Astrocyte (in vitro differentiated cells and primary cell): ENCODE measurements at places on chromosomes 5 and 9. TPM values are rescaled to one million over a fixed set of nuclear protein-coding genes. Genes with fewer than 3 reads are reported as not detected.

DNA sequence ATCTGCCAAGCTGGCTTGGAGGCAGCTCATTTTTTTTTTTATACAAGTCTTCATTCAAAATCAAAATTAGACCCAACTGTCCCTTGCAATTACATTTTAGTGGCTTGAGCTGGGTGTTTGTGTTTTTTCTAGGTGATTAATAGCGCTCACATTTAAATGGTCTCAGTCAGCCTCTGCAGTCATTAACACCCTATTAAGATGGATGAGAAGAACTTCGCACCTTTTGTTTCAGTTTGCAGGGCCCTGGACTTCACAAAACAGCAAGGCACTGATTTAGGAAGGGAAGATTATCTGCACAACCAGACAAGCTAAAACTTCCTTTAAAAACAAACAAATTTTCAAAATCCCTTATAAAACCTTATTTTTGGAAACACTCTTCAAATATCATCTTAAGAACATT is 374.8 kb downstream of the EFNA5 start:
- no peaks in the 10 kb centered on the region for H3K36me3 ChIP-seq
- no peaks in the 10 kb centered on the region for H3K4me1 ChIP-seq
- H3K27me3 ChIP-seq = no peaks in the 10 kb centered on the region

GRCh38 chr5:137022043-137022442 is 477.1 kb downstream of the SPOCK1 start:
- no peak overlapping the region for H3K4me3 ChIP-seq
- no peaks in the 10 kb centered on the region for H3K27me3 ChIP-seq
- peaks cover 6% of the 10 kb centered on the region for H3K4me1 ChIP-seq
- no peak overlapping the region for H3K27ac ChIP-seq

GRCh38 chr9:131787838-131788237 is 48.0 kb upstream of the RAPGEF1 start:
- H3K27ac ChIP-seq = no peak overlapping the region
- no peaks in the 10 kb centered on the region for H3K36me3 ChIP-seq
- no peaks in the 10 kb centered on the region for H3K4me1 ChIP-seq
- H3K27me3 ChIP-seq = peaks cover 51% of the 10 kb centered on the region
- no peak overlapping the region for H3K4me3 ChIP-seq

DNA sequence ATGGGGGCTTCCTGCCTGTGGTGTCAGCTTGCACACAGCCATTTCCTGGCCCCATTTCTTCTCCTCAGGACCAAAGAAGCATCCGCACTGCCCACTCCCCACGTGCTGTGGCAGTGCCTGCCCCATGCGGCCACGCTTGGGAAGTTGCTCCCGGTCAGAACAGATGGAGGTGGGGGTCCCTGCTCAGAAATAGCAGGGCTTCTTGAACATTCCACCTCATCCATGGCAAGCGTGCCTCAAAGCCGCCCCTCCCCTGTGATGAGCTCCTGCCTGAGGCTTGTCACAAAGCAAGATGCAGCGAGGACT is 238.2 kb downstream of the SYK start:
- no peaks in the 10 kb centered on the region for H3K27me3 ChIP-seq
- H3K4me1 ChIP-seq = peaks cover 17% of the 10 kb centered on the region
- no peak overlapping the region for H3K27ac ChIP-seq
- H3K4me3 ChIP-seq = no peak overlapping the region

GRCh38 chr9:110935829-110936228 is 102.4 kb downstream of the LPAR1 start:
- no peaks in the 10 kb centered on the region for H3K36me3 ChIP-seq
- peaks cover 10% of the 10 kb centered on the region for H3K4me1 ChIP-seq
- H3K4me3 ChIP-seq = no peak overlapping the region
- DNase-seq = no peak
- no peak overlapping the region for H3K27ac ChIP-seq
- H3K27me3 ChIP-seq = no peaks in the 10 kb centered on the region

DNA sequence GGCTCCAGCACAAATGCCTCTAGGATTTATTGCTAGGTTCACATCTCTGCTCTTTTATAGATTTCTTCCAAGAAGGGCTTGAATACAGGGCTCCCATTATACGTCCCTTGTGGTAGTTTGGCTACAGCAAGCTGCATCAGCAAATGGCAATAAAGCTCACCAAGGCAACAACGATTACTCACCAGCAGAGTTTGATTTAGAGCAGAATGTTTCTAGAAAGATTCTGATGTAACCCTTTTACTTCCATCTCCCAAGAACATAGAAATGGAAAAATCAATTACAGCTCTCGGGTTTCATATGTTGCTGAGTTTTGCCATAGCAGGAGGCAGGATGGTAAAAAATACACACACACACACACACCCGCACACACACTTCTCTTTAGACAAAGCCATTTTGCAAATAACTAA is 124.2 kb upstream of the TNPO1 start:
- H3K27ac ChIP-seq = no peak overlapping the region
- H3K4me3 ChIP-seq = no peak overlapping the region
- no peaks in the 10 kb centered on the region for H3K4me1 ChIP-seq
- H3K36me3 ChIP-seq = no peaks in the 10 kb centered on the region

DNA sequence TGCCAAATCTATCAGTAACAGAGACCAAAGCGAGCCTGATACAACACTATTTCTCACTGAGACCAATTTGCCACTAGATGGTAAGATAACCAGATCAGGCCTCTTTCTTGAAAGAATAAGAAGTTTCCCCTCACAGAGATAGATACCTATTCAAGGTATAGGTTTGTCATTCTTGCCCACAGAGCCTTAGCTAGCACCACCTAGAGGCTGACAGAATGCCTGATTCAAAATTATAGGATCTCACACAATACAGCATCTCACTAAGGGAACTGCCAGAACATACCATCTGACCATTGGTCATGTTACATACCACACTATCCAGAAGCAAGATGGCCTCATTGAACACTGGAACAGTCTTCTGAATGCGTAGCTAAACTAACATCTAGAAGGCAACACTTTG is 166.6 kb upstream of the HCN1 start:
- no peak overlapping the region for H3K4me3 ChIP-seq
- no peak for DNase-seq
- H3K36me3 ChIP-seq = no peaks in the 10 kb centered on the region
- H3K4me1 ChIP-seq = no peaks in the 10 kb centered on the region
- no peak overlapping the region for H3K27ac ChIP-seq
- no peaks in the 10 kb centered on the region for H3K27me3 ChIP-seq

- no peaks in the 10 kb centered on the region for H3K27me3 ChIP-seq
- DNase-seq = no peak
- H3K36me3 ChIP-seq = no peaks in the 10 kb centered on the region
Observed at GRCh38 chr5:144522698-144523097, 352.0 kb downstream of the KCTD16 start.

- H3K4me3 ChIP-seq = peak overlapping the region; percentile 82
- H3K27me3 ChIP-seq = no peaks in the 10 kb centered on the region
- DNase-seq = peak; percentile 54
- H3K36me3 ChIP-seq = no peaks in the 10 kb centered on the region
Observed at GRCh38 chr9:75088646-75089372, 495 bp downstream of the OSTF1 start.

DNA sequence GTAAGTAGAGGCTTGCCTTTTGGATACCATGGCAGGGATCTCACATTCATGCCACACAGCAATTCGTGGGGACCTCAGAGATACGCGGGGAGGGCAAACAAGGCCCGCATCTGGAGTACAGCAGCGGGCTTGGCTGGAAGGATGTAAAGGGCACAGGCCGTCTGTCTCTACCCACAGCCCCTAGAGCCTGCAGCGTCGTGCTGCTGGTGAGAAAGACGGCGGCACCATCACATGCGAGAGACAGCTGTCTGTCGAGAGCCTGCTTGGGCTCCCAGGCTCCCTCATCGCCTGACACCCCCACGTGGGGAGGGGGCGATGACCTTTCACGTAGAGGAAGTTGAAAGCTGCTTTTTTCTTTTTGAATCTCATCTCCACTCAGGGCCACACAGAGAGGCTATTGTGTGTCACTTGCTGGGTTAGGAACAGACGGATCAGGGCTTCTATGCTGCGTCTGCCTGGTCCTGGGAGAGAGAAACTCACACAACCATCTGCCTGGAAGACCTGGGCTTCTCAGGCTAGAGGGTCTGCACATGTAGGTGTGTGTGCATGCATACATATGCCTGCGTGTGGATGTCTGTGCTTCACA is 134.6 kb upstream of the PPP1R26 start:
- no peaks in the 10 kb centered on the region for H3K27me3 ChIP-seq
- H3K4me3 ChIP-seq = no peak overlapping the region
- no peak overlapping the region for H3K27ac ChIP-seq
- H3K4me1 ChIP-seq = no peaks in the 10 kb centered on the region
- DNase-seq = no peak

DNA sequence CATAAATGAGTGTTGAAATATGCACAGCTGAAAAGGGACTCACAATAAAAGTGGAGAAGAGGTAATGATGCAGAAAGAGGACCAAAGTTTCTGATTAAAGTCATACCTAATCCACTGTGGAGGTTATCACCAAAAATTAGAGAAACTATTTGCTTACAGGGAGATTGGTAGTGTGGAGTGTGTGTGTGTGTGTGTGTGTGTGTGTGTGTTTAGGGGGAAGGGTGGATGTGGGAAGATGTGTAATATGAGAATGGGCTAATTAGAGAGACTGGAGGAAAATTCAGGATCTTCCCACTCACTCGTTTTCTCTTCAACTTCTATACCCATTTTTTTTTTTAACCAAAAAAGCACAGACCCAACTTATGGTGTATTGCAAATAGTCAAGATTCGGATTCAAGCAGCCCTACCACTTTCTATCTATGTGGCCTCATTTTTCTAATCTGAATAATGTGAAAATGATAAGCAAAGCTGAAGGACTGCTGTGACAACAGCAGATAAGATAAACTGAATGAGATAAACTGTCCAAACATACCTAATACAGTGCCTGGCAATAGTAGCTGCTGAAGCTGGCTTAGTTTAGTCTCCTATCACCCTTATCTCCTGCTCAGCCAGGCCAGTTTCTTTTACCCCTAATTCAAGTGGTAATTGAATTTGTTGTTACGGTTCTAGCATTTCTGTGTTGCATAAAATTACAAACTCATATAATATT is 501.1 kb downstream of the KDM4C start:
- H3K27me3 ChIP-seq = no peaks in the 10 kb centered on the region
- DNase-seq = no peak
- H3K4me3 ChIP-seq = no peak overlapping the region
- H3K4me1 ChIP-seq = no peaks in the 10 kb centered on the region
- H3K36me3 ChIP-seq = no peaks in the 10 kb centered on the region
- H3K27ac ChIP-seq = no peak overlapping the region

DNA sequence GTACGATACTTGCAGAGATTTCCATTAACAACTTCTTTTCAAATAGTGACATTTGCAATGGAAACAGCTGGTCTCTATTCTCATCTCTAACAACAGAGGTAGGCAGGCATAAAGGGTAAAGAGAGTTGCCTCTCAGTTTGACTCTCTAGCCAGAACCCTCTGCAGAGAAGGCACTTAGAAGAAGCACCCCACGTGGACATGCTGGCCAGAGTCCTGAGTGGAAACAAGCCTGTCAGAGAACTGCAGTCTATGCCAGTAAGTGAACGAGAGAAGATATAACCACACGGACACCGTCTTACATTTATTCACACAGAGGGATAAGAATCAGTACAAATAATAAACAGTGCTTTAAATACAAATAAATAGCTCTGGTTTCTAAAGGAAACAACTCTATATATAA is 11.0 kb upstream of the LHX6 start:
- no peaks in the 10 kb centered on the region for H3K4me1 ChIP-seq
- DNase-seq = no peak
- H3K4me3 ChIP-seq = no peak overlapping the region
- peaks cover 35% of the 10 kb centered on the region for H3K36me3 ChIP-seq
- no peak overlapping the region for H3K27ac ChIP-seq

- H3K27me3 ChIP-seq = no peaks in the 10 kb centered on the region
- H3K36me3 ChIP-seq = no peaks in the 10 kb centered on the region
- no peak for DNase-seq
- peaks cover 4% of the 10 kb centered on the region for H3K4me1 ChIP-seq
- no peak overlapping the region for H3K4me3 ChIP-seq
Observed at GRCh38 chr5:66745297-66745696, 149.1 kb downstream of the MAST4 start.

DNA sequence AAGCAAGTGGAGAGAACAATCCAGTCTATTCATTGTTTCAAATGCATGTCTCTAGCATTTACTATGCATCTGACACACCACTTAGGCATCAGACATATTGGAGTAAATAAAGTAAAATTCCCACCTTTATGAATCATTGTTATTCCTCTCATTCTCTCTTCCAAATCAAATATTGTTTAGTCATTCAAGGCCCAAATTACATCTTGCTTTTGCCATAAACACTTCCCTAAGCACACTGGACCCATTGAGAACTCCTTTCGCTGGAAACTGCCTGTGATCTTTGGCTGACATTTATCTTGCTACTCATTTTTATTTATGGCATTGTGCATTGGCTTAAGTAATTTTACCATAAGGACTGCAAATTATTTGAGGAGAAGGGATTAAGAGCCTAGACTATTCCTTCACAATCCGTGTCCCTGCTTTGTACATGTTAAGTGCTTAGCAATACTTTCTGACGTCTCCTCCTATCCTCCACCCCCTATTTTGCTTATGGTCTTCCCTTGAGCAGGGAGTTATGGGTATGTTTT is 7.4 kb downstream of the C5orf46 start:
- no peak overlapping the region for H3K4me3 ChIP-seq
- peak overlapping the region; percentile 93 for H3K27ac ChIP-seq
- peaks cover 8% of the 10 kb centered on the region for H3K36me3 ChIP-seq

GRCh38 chr5:149434162-149435014 is 55.3 kb upstream of the IL17B start:
- H3K4me1 ChIP-seq = no peaks in the 10 kb centered on the region
- no peaks in the 10 kb centered on the region for H3K27me3 ChIP-seq
- H3K4me3 ChIP-seq = no peak overlapping the region
- H3K36me3 ChIP-seq = peaks cover 19% of the 10 kb centered on the region
- H3K27ac ChIP-seq = no peak overlapping the region

GRCh38 chr5:132838516-132839282 is 8.3 kb upstream of the SHROOM1 start:
- DNase-seq = no peak
- no peaks in the 10 kb centered on the region for H3K36me3 ChIP-seq
- H3K27ac ChIP-seq = no peak overlapping the region
- H3K4me1 ChIP-seq = peaks cover 14% of the 10 kb centered on the region

DNA sequence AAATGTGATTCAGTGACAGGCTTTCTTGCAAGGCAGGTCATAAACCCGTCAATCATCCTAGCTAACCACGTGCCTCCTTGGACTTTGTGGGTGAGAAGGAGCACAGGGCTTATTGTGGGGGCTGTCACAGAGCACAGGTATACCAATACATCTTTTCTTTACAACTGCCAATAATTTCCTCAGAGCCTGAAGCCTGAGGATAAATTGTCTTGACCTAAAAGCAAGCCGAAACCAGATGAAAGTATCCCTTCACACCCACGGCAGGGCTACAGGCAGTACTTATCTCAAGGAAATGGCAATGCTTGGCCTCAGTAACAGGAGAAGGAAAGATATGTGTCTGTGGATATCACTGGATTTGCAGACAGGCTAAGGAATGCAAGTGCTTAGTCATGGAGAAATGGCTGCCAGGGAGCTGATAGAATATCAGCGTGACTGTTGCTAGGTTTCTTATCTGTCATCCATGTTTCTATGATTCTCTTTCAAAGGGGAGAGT is 90.3 kb upstream of the ZNF366 start:
- H3K27me3 ChIP-seq = no peaks in the 10 kb centered on the region
- peaks cover 44% of the 10 kb centered on the region for H3K4me1 ChIP-seq
- H3K4me3 ChIP-seq = peak overlapping the region; percentile 27
- peak; percentile 95 for DNase-seq
- H3K27ac ChIP-seq = peak overlapping the region; percentile 99

GRCh38 chr9:134626571-134627416 is 14.8 kb upstream of the COL5A1 start:
- H3K27me3 ChIP-seq = no peaks in the 10 kb centered on the region
- peak; percentile 84 for DNase-seq
- peak overlapping the region; percentile 95 for H3K27ac ChIP-seq
- no peak overlapping the region for H3K4me3 ChIP-seq

Gene REEP2
- total RNA-seq = 16.0 and 17.2 TPM in 2 replicates

Gene PCDHA5
- 1.0 and 1.7 TPM in 2 replicates for total RNA-seq

Gene UTP15
- total RNA-seq = 23.7 and 25.6 TPM in 2 replicates

Gene PCA3
- total RNA-seq = not detected in 2 replicates

Gene SH3RF2
- total RNA-seq = 8.6 and 12.3 TPM in 2 replicates

Gene SERINC5
- total RNA-seq = 57.3 and 60.3 TPM in 2 replicates

Gene RXRA
- total RNA-seq = 33.4 and 33.7 TPM in 2 replicates

Gene UBE2QL1
- total RNA-seq = 0.34 and 0.50 TPM in 2 replicates
